ENCODE measurements at places on chromosomes 12 and 14.

DNA sequence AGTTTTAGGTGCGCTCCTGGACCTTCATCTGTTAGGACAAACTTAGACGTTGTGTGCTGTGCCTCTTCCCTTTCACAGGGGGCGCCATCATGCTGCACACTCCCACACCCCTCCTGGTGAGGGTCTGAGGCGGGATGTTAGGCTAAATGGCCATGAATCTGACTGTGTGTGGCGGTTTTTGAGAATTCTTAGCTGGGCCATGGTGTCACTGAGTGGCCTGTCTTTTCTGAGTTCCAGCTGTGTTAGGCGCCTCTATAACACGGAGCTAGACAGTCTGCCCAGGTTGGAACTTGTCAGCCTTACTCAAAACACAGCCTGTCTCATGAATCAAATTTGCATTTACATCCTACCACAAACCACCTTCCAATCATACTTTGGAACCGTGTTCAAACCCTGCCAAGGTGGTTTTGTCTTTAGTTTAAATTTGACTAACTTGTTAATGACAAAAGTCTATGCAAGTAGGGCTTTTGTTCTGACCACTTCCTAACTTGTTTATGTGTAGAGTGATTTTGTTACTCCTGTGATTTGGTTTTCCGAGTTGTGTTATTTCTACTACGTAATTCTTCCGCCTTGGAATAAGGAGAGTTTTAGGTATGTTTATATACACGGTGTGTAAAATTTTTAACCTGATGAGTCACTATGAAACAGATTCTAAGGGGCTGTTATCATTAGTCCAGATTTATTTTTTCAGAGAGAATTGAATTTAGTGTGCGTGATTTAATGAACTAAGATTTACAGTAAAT is 19.6 kb downstream of the ACVR1B start:
- DNase-seq = no peak

- DNase-seq = no peak
Measured at GRCh38 chr14:32761381-32761968, 177.2 kb upstream of the NPAS3 start.

DNA sequence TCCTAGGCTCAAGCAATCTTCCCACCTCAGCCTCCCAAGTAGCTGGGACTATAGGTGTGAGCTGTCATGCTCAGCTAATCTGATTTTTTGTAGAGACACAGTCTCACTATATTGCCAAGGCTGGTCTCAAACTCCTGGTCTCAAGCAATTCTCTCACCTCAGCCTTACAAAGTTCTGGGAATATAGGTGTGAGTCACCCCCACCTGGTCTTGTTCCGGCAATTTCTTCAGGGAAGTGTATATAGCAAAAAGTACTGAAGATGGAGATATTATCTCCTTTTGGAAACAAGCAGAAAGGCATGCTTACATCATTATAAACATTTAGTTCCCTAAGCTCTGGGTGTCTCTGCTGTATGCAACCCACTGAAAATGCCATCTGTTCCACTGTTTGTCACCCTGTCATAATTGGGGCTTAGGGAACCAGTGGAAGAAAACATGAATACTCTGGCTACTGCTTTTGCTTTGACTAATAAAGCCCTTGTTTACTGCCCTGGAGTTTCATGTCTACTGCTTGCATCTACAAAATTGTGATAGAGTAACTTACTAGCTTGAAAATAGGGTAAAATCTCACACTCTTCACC is 940.2 kb downstream of the GALC start:
- DNase-seq = no peak

- DNase-seq = no peak
Measured at GRCh38 chr14:68616221-68616902, 176.5 kb downstream of the ZFP36L1 start.

GRCh38 chr12:120350576-120351350 is 18.2 kb downstream of the MSI1 start:
- DNase-seq = no peak

All from NCI-H1417 treated with DMSO at 0.1 percent for 48 hours (cell line).